ENCODE measurements at places on chromosomes 5 and 9.

DNA sequence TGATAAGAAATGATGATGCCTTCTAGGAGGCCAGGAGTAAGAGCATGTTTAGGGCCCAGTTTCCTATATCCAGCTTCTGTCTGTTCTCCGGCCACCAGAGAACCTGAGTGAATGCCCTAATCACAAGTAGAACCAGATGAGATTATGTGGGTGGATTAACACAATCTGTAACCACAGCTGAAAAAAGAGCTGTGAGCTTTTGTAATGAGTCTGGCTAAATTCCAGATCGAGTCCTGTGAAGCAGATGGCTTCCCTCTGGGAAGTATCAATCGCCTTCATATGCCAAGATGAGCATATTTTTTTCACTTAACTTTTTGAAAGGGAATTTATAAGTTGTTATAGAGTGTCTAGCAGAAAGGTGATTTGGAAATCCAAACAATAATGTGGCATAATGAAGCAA, 99.8 kb downstream of the NNT start:
- no peak for DNase-seq

DNA sequence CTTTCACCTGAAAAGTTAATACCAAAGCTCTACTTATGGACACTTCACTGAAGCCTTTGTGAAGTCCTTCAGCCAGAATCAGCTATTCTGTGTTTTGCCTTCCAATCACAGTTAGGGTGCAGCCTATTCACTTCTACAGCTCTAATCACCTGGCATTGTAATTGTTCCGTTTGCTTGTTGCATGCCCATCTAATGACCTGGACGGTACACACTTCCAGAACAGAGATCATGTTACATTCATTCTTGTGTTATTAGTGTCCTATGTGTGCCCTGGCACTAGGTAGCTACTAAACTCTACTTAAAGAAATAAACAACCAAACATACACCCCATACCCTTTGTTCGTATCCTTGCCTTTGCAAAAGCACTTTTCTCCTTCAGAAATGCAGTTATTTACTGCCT, 1162.9 kb upstream of the WWC1 start:
- DNase-seq = no peak

DNA sequence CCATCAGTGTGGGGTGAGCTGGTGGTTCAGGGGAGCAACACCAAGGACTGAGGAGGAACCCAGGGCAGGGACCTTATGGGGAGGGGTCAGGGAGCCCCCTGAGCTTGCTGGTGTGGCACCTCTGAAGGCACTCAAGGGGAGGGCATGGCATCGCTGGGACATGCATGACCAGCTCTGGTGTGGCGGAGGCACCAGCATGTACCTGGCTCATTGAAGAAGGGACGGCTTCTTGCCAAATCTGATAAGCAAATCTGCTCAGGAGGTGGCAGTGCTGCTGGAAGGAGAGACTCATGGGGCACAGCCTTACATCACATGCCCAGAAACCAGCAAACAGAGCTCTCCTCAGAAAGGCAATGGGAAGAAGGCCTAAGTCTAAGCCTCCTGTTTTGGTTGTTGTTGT, 421.8 kb downstream of the SEMA5A start:
- DNase-seq = no peak

GRCh38 chr9:133771486-133772482, 33.6 kb upstream of the SARDH start:
- DNase-seq = no peak

DNA sequence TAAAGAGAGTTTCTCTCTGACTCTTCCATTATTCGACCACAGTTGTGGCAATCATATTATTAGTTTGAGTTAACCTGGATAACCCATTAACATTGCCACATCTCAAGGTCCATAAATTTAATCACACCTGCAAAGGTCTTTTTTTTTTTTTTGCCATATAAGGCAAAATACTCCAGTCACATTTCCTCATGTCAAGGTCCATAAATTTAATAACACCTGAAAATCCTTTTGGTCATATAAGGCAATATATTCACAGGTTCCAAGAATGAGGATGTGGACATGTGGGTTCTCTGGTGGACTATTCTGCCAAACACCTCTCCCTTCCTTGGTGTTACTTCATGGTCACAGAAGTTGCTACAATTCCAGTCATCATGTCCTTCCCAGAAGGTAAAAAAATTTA, 213.5 kb upstream of the COX7C start:
- no peak for DNase-seq

GRCh38 chr9:19497276-19497675, 88.5 kb downstream of the ACER2 start:
- DNase-seq = no peak

GRCh38 chr5:53825016-53825415, 264.6 kb downstream of the NDUFS4 start:
- no peak for DNase-seq

DNA sequence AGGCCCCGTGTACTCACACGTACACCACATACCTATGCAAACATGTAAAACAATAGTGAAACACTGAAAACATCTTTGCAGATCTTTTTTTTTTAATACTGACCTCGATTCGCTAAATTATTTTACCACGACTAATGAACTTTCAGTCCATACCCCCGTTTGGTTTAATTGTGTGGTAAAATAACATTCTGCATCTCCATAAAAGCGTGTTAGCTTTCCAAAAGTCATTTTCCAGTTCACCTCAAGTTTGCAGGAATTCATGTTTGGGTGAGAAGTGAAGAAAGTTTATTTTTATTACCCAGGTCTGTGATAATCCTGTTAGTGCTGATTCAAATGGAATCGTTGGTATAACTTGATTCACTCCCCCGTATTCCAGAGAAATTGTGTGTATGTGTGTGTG, 652 bp downstream of the ARSK start:
- DNase-seq = no peak

DNA sequence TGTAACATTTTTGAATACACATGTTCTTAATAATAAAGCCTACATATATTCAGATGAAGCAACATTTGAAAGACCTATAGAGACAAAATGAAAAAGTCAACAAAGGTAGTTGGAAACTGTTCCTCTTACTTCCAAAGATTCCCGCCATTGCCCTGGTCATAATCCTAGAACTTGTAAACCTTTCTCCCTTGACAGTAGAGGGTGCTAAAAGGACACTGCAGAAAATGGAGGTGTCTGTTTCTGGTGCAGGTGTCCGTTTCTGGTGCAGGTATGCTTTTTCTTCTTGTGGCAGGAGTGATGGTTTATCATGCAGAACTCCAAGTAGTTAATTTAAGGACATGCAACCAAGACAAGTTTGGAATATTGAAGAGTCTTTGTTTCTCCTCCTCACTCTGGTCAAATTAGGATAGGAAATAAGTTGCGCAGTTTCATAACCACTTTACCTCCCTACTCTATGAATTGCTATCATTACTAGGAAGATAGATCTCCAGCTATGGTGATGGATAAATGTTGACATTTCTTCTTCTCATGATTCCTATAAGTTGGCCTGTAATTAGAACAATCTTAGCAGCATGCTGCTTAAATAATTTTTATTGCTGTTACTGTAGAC, 56.0 kb upstream of the FAM174A start:
- peak; percentile 14 for DNase-seq

GRCh38 chr9:4515958-4516375, 25.7 kb downstream of the SLC1A1 start:
- DNase-seq = no peak

DNA sequence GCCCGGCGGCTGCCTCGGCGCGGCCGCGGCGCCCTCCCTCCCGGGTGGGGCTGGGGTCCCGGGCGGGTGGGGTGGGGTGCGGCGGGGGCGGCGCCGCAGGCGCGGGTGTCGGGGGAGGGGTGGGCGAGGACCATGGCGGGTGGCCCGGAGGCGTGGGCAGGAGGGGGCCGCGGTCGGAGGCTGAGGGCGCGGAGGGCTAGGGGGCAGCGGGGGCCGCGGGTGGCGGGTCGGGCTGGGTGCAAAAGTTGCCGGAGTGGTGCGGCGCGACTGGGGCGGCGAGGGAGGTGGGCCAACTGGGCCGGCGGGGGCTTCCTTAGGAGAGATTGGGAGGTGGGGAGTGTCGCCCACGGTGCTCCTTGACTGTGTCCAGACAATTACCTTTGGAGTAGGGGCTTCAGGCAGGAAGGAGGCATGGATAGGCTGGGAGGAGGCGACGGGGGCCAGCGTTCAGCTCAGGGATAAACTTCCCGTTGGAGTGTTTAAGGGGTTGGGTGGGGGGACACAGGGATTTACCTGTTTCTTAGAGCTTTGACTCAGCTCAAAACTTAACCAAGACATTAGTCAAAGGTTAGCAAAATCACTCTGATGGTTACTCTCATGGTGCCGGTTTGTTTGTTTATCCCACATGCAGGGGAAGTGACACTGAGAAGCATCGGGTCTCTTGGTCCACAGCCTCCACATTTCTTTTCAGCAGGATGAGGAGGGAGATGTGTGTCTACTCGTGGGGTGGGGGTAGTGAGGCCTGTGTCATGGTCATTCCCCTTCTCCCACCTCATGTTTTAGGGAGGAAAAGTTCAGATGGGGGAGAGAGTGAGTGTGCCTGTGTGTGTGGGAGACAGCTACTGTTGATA, 859 bp downstream of the CSNK1G3 start:
- DNase-seq = no peak

GRCh38 chr9:129954868-129955550, 88.0 kb downstream of the FNBP1 start:
- no peak for DNase-seq

GRCh38 chr5:66713998-66714397, 117.8 kb downstream of the MAST4 start:
- DNase-seq = no peak

Data from NCI-H2107 (cell line).